Subcutaneous adipose tissue (tissue), 4 donors: ENCODE measurements at places on chromosomes 6 and 20. TPM values are rescaled to one million over a fixed set of nuclear protein-coding genes. Genes with fewer than 3 reads are reported as not detected.

Gene PRL
- not detected for total RNA-seq

Gene HINT3
- 25.8 TPM for total RNA-seq

Gene TCF21
- 0.49 TPM for total RNA-seq

Gene ARHGAP40
- total RNA-seq = not detected

Gene LHFPL5
- total RNA-seq = not detected

Gene TMEM170B
- 23.2 TPM for total RNA-seq

Gene CDSN
- total RNA-seq = not detected

Gene CNR1
- total RNA-seq = 57.7 TPM

Gene DDX43
- total RNA-seq = 3.1 TPM

Gene RBPJL
- not detected for total RNA-seq

Gene HEY2
- 1.5 TPM for total RNA-seq

Gene AMD1
- total RNA-seq = 42.0 TPM

Gene DST
- total RNA-seq = 276 TPM

Gene PLEKHG1
- 12.4 TPM for total RNA-seq

Gene GABRR2
- total RNA-seq = 1.4 TPM

Gene TCP11
- total RNA-seq = not detected

Gene SRF
- 8.5 TPM for total RNA-seq

Gene PPT2
- total RNA-seq = 20.3 TPM

Gene UBE2C
- not detected for total RNA-seq

Gene RSPH4A
- 0.22 TPM for total RNA-seq

Gene GUCA1A
- total RNA-seq = not detected

Gene HLA-DQB1
- total RNA-seq = 4.6 TPM

Gene EYA2
- 1.3 TPM for total RNA-seq

Gene ATP6V1G2
- 0.68 TPM for total RNA-seq

Gene TBX18
- 34.4 TPM for total RNA-seq

Gene TNFAIP3
- total RNA-seq = 24.6 TPM

Gene BTN1A1
- not detected for total RNA-seq

Gene SIM1
- 25.6 TPM for total RNA-seq

Gene CDH22
- total RNA-seq = not detected

Gene DDR1
- total RNA-seq = 39.5 TPM
